ENCODE measurements at places on chromosomes 5 and 9.

- DNase-seq, result no peak
Measured at GRCh38 chr5:66642538-66642937, 46.3 kb downstream of the MAST4 start.

DNA sequence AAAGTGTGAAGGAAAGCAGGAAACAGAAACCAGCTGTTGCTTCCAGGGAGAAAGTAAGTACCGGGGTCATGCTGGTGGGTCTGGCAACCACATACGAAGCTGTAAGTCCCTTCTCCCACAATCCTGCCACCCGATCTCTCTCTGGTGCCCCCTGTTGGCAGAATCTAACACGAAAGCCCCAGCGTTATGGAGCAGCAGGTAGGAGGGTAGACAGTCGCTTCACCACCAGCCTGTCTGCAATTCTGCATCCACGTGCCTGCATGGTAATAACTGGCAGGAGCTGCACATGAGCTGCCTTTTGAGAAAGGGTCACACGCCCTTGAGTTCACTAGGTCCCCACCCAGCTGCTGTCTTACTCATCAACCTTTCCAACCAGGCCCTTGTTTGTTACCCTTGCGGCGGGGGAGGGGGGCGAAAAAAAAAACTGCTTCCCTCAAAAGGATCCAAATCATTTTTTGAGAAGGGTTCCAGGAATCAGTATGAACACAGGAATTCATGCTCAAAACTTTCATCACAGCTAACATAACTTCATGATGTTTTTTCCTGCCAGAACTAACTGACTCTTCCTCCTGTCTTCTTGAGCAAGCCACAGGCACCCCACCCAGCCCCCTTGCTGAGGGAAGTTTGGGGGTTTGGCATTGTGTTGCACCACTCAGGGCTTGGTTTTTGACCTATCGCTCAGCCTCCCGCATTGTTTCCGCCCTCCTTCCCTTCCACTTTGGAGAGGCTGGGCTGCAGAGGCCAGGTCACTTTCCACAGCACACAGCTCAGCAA lies 19.6 kb upstream of the TMEM252 start:
- peak; percentile 54 for DNase-seq

DNA sequence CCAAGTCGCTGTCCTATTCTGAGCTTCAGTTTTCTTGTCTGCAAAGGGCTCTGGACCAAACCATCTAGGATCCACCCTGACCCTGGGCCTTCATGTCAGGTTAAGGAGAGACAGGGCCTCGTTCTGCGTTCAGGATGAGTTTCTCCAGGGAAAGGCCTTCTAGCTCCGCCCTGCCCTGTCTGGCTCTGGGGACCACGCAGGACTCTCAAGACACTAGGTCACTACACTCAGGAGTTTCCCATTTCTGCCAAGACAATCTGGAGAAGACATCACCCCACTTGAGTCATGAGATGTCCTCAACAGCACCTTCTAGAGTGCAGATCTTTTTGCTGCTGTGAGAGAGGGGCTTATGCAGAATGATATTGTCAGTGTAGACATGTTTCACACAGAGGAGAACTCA lies 53.2 kb upstream of the KCNMB1 start:
- no peak for DNase-seq

GRCh38 chr5:159638954-159639559 lies 277.2 kb upstream of the ADRA1B start:
- no peak for DNase-seq

GRCh38 chr9:138072897-138073296 lies 195.3 kb downstream of the CACNA1B start:
- DNase-seq, result no peak

- no peak for DNase-seq
Measured at GRCh38 chr5:147360816-147361215, 126.0 kb downstream of the STK32A start.

DNA sequence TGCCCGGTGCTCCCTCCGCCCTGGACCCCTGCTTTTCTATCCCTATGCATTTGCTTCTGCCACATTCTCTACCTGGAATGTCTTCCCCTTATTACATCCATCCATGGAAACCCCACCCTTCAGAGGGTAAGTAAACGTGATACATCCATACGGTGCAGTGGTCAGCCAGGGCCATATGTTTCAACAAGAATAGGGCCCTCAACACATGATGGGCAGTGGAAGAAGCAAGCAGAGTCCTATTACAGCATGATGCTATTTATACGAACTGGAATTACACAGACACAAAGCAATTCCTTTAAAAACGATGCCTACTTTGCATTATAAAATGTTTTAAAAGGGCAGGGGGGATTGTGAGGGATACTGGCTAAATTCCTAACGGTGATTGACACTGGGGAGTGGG lies 38.2 kb upstream of the PTGS1 start:
- DNase-seq, result no peak

GRCh38 chr5:82635561-82636288 lies 357.6 kb upstream of the RPS23 start:
- no peak for DNase-seq

GRCh38 chr9:6978591-6978990 lies 220.8 kb downstream of the KDM4C start:
- no peak for DNase-seq

GRCh38 chr5:158436271-158437065 lies 577.5 kb upstream of the CLINT1 start:
- peak; percentile 84 for DNase-seq

DNA sequence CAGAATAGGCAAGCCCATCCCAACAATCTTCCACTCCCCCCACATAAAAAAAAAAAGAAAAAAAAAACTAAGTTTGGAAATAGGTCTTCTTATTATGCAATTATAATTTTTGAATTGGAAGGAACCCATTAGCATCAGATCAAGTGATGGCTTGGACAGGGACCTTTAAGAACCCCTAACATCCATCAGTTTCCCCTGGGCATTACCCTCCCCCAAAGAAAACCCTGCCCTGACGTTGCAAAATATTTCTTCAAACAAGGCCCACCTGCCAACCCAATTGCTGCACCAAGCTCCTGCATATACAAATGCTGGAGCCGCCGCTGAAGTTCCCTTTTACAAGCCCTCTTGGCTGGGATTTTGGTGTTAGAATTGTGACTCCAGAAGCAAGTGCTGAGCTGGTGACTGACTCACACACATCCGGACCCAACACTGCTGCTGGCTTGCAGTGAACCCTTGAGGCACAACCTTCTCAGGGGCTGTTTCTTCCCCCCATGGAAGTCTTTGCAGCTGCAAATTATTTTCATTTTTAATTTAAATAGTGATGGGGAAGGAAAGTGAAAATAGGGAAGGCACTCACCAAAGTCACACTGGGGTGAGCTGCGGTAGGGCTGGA lies 56.1 kb upstream of the AFAP1L1 start:
- no peak for DNase-seq

DNA sequence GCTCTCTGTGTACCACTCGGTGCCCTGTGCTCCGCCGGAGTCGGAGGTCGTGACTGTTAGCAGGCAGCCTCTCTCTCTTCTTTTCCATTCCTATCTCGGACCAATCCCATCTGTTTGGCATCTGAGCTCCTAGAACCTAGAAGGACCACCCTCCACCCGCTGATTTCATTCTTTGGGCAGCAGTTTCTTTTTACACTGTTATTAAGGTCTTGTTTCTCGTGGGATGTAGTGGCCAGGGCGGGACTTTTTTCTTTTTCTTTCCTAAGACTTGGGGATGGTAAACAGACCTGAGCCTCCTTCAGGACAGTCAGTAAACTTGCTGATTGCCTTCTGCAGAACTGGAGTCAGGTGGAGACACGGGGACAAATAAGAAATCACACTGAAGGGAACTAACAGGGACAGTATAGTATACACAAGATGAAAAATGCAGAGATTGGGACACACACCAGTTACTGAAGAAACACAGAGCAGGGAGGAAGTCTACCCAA lies 500 bp downstream of the URM1 start:
- no peak for DNase-seq

DNA sequence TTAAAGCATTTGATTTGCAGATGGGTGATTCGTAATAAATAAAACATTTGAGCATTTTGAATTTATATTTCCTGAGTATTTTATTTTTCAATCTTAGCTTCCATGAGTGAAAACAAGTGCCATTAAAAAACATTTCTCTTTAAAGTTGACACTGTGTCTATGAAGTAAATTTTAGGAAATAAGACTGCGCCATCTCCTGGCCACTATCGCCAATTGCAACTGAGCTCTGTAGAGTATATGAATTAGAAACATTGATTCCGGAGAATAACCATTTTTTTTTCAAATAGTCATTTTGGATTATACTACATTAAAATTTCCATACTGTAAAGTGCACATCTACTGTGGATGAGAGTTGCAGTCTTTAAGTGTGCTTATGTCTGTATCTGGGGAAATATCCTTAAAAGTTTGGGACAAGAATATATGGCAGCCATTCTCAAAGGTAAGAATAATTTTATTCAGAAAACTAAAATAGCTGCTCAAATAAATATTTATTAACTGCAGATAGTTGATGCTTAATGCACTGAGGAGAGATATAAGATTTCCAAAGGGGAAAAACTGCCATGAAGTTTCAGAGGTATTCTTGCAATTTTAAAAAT lies 5.9 kb downstream of the DMRTA1 start:
- DNase-seq, result peak; percentile 53

GRCh38 chr5:127097278-127097677 lies 24.0 kb upstream of the C5orf63 start:
- DNase-seq, result no peak

- no peak for DNase-seq
Measured at GRCh38 chr5:108707141-108707540, 40.6 kb upstream of the FER start.

- DNase-seq, result no peak
Measured at GRCh38 chr9:117963493-117964090, 259.4 kb downstream of the TLR4 start.

GRCh38 chr9:36836486-36836885 lies 197.6 kb downstream of the PAX5 start:
- no peak for DNase-seq

DNA sequence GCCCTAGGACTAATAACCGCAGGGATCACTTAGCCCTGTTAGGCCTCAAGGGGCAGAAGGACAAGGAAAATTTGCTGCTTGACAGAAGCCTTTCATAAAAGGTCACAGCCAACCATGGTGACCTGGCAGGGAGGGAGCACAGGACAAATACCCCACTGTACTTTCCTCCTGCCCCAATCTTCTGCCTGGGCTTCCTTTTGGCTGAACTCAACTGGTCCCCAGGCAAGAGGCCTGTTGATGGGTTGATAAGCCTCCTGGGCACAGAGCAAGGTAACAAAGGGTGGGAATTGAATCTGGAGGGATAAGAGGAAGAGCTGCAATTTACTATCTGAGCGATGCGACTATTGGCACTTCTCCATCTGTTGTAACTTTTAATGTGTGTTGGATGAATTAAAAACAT lies 392.9 kb downstream of the RASEF start:
- no peak for DNase-seq

- DNase-seq, result no peak
Measured at GRCh38 chr9:131700765-131701435, 39.0 kb downstream of the RAPGEF1 start.

DNA sequence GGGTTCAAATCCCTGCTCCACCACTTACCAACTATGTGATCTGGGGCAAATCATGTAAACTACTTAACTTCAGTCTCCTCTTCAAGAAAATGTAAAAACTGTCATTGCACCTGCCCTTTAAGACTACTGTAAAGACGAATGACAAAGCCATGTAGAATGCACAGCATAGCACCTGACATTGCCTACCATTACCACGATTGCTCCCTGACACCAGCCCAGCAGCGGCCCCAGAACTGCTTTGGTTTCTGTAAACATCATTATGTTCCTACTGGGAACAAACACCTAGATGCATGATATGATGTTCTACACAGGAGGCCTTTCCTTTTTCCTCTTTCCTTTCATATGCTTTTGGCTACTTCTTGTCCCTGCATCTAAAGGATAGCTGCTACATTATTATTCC lies 23.1 kb upstream of the PLPP6 start:
- no peak for DNase-seq

GRCh38 chr5:37417347-37417746 lies 38.2 kb downstream of the WDR70 start:
- DNase-seq, result no peak

DNA sequence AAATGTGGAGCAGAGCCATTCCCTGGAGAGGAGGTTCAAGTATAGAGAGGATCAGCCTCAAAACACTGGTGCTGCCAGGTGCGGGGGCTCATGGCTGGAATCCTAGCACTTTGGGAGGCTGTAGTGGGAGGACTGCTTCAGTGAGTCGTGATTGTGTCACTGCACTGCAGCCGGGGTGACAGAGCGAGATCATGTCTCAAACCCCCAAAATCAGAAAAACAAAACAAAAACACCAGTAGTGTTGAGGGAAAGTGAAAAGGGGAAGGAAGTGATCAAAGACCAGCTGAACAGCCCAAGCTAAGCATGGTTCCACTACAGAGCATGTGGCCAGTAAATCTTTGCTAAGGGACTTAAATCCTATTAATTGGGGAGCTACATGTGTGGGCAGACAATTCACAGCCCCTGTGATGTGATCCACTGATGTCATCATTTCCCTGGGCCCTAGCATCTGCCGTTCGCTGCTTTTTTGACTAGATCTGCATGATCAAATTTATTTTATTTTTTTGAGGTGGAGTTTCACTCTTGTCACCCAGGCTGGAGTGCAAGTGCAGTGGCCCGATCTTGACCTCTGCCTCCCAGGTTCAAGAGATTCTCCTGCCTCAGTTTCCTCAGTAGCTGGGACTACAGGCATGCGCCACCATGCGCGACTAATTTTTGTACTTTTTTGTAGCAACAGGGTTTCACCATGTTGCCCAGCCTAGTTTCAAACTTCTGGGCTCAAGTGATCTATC lies 2.7 kb upstream of the PCBD2 start:
- peak; percentile 82 for DNase-seq

DNA sequence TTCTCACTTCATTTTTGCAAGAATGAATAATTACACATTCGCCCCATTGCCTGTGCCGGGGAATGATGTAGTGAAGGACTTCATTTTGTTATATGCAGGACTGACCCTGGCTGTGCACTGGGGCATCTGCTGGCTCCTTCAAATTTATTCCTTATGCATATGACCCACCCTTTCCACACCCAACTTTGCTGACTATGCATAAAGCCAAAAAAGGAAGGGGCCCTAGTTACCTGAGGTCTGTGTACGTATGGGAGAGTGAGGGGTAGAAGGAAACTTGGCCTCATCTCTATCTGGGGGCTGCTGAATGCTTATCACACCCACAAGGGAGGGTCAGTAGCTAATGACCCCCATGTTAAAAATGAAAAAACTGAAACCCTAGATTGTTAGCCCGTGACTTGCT lies 259.6 kb downstream of the SMARCA2 start:
- DNase-seq, result no peak

DNA sequence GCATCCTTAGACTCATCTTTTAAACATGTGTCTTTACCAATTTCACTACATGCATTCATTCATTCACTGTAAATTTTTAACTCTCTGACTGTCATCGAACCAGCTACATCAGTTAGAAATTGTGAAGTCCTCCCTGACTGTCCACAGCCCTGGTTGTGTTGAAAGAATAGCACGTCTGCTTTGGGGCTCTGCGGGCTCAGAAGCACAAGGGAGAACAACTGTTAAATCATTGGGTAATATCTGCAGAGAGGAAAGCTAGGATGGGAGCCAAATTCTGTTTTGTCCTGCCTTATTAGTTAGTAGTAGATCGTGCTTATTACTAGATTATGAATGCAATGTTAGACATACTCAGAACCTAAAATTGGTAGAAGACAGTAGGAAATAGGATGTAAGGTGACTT lies 26.3 kb upstream of the FAM120AOS start:
- DNase-seq, result no peak

- peak; percentile 48 for DNase-seq
Measured at GRCh38 chr9:126411225-126411947, 84.8 kb downstream of the MVB12B start.

- DNase-seq, result no peak
Measured at GRCh38 chr9:100317706-100318105, 35.0 kb downstream of the TEX10 start.

Data from OCI-LY7 (cell line).